ENCODE measurements at places on chromosomes 1 and 21. TPM values are rescaled to one million over a fixed set of nuclear protein-coding genes. Genes with fewer than 3 reads are reported as not detected.

DNA sequence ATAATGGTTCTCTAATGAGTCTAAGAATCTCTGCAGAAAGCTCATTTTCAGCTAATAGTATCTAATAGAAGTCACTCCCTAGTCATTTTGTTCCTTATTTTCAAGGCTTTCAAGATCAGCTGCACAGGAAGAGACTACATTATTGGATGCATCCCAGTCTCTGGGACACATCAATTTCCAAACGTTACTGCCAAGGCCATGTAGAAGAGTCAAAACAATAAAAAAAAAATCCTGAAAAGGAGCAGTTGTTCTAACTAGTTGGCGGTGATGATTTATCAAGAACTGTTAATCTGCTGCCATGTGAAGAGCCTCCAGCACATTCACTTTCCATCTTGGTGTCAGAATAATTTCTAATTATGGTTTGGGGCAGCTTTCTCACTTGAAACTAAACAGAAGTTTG, 5.7 kb downstream of the DDAH1 start:
- DNase-seq: no peak

INSRR gene
- total RNA-seq: not detected

COL6A2 gene
- total RNA-seq: 1,068 TPM

DNA sequence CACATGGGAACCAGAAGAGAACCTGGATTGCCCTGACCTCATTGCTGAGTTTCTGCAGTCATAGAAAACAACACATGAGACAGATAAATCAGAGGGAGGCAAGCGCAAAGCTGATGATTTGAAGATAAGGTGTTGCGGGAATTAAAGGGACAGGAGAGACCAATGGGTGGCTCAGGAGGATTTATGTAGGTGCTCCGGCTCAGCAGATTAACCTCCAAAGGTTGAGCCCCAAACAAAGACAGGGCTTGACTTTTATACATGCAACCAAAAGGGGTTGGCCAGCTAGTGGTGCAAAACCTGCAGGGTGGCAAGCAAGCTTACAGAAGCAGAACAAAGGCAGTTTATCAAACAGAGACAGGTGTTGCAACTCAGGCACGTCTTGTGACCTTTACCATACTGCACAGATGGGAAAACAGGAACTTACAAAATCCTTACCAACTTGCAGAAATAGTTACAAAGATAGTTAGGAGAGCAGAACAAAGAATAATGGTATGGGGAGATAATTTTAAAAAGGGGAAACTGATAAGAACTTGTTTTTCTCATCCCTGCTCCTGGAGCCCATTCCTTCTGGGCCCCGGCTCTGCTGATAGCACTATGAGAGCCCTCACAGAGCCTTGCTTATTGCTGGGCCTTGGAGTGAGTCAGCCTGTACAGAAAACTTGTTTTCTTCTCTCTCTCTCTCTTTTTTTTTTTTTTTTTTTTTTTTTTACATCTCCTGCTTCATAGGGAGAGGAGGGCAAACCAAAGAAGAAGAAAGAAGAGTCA, 93.6 kb downstream of the SNRPE start:
- DNase-seq: no peak

GRCh38 chr1:78032996-78033796, 12.6 kb upstream of the GIPC2 start:
- peak; percentile 36 for DNase-seq

DNA sequence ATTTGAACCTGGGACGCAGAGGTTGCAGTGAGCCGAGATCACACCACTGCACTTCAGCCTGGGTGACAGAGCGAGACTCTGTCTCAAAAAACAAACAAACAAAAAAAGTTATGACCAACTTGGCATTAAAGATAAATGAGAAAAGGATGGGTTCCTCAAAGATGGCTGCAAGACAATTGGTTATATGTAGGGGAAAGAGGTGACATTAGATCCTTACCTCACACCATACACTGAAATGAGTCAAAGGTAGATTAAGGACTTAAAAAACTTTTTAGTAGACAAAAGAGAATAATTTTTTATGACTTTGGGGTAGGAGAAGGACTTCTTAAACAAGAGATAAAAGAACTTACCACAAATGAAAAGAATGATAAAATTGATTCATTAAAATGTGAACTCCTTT, 74.5 kb downstream of the SYF2 start:
- no peak for DNase-seq

GRCh38 chr1:202501281-202501680, 152.8 kb downstream of the PPP1R12B start:
- DNase-seq: peak; percentile 69

All from fibroblast of the aortic adventitia (primary cell).